ENCODE measurements at places on chromosomes 1 and 21. TPM values are rescaled to one million over a fixed set of nuclear protein-coding genes. Genes with fewer than 3 reads are reported as not detected.

Gene ZBTB37
- total RNA-seq, result 6.1 TPM

Gene CACNA1S
- not detected for total RNA-seq

Gene TRIM63
- total RNA-seq, result 0.11 TPM

Gene LIN28A
- total RNA-seq, result 868 TPM

Gene NES
- 231 TPM for total RNA-seq

Gene SLC45A3
- 19.2 TPM for total RNA-seq

Gene PGLYRP4
- not detected for total RNA-seq

Gene SELL
- not detected for total RNA-seq
